ENCODE measurements at places on chromosomes 5 and 9.

DNA sequence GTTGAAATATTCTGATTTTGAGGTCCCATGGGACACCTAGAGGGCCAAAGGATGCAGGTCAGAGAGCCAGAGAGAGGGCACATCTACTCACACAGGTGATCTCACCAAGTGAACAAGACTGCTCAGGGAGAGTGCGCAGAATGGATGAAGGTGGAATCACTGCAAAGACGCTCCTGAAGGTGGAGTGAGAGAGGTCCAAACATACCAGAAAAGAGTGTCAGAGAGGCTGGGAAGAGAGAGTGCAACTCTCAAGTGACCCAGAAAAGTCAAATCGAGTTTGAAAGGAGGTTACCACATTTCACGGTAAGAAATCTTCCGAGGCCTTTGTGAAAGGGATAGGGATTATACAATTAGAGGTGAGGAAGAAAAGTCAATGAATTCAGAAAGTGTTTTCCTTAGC, 173.4 kb downstream of the EPB41L4A start:
- no peak for DNase-seq

GRCh38 chr9:35882263-35882848, 12.2 kb upstream of the OR13J1 start:
- DNase-seq = peak; percentile 91

DNA sequence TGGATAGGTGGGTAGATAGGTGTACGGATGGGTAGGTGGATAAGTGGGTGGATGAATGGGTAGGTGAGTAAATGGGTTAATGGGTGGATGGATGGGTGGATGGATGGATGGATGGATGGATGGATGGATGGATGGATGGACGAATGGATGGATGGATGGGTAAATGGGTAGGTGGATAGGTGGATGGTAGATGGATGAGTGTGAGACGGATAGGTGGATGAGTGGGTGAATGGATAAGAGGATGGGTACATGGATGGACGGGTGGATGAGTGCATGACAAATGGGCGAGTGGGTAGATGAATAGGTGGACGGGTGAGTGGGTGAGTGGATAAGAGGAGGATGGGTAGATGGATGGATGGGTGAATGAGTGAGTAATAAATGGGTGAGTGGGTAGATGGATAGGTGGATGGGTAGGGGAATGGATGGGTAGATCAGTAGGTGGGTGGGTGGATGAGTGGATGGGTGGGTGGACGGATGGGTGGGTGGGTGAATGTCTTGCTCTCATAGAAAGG, 179.2 kb downstream of the FGF18 start:
- no peak for DNase-seq

DNA sequence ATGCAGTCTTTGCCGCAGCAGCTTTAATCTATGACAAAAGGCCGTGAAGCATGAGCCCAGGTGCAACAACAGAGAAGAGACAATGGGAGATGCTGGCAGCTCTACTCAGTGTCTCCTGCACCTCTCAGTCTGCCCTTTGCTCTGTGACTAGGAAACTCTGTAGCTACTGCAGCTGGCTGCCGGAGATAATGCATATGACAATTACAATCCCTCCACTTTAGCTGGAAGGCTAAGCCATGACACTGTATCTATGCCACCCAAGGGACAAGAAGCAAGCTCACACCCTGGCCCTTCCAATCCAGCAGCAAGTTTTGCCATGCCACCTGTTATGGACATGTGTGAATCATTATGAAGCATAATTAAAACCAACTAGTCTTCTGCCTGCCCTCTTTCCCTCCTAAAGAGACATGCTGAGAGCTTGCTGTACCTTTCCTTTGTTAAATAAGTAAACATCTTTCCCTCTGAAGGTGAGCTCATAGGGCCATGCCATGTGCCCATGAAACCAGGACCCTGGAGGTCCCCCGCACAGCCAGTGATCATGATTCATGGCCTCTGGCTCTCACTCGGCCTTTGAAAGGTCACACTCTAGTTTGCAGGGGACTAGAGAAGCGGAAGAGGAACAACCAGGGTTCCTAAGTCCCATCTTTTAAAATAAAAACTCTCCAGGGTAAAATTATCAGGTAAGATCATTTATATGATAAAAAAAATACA, 219.4 kb downstream of the SPOCK1 start:
- no peak for DNase-seq

DNA sequence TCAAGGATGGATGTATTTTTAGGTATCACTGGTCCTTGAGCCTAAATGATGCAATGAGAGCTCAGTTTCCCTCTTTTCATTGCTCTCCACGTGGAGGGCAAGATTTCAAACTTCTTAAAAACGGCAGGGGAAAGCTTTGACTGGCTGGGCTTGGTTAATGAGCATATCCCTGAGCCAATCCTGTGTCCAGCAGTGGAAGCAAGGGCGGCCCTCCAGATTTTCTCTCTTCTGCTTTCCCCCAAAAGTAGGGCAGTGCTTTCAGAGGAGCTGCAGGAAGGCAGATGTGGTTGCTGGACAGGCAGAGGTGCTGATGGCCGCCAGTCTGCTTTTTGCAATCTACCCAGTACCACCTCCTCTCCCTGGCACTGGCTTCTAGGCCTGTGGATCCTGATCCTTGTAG, 30.0 kb upstream of the TBC1D2 start:
- DNase-seq = no peak

DNA sequence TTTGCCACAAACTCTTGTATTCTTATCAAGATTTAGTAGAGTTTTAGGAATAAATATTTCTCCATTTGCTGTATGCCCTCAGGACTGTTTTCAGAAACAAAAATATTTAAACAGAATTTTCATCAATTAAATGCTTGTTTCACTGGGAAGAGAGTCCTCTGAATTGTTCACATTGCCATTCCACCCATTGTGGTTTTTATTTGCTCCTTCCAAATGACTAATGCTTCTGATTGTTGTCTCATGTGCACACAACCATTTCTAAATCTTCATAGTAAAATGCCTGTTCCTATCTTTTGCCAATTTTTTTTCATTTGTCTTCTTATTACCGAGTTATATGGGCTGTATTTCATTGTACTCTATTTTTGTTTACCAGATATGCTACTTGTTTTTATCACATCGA, 10.6 kb downstream of the MARCOL start:
- DNase-seq = no peak

DNA sequence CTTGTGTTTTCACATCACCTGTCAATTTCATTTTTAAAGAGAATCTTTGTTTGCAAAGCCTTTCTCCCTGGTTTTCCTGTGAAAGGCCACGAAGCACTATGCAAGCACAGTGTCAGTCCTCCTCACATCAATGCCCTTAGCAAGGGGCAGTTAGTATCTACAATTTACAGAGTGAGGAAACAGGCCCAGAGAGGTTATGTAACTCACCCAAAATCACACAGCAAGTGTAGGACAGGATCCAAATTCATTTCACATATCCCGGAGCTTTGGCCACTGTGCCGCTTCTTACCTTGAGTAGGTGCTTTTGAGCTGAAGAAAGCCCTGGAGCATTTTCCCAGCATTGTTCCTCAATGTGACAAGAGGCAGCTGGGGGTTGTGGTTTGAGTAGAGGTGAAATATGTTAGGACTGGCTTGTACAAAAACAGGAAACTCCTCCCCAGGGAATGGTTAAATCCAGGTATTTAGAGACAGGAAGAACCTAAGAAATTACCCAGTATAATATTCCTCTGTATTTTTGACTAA, 283.8 kb downstream of the NTRK2 start:
- no peak for DNase-seq

- no peak for DNase-seq
Measured at GRCh38 chr5:154971501-154971900, 30.6 kb downstream of the MRPL22 start.

- DNase-seq = no peak
Measured at GRCh38 chr5:26894719-26895263, 143.6 kb downstream of the CDH9 start.

DNA sequence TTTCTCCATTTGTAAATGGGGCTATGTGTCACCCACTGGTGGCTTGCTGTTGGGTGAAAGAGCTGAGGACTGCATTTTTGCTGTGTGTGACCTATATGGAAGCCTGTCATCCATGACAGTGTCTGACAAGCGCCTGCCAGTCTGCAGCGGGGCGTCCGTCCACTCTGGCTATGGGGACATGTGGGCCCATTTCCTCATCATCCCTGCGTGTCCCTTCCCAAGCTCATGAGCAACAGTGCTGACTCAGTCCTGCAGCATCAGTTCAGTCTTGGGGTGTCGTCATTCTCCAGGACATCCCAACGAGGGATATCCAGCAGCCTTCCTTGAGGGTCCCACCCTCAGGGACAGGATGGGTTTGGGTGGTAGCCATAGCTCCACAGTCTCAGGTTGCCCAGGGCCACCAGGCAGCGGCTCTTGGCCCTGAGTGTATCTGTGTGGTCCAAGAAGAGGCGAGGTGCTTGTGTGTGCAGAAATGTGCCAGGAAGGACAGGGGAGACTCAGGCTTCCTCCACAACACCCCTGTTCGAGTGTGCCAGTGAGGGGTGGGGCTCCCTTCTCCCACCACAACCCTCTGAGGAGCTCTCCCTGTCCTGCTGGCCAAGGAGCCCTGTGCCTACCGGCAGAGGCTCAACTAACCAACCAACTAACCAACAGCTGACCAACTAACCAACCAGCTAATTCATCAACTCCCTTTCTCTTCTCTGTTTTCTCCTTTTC, 2.1 kb downstream of the FGD3 start:
- peak; percentile 45 for DNase-seq

- no peak for DNase-seq
Measured at GRCh38 chr5:127702926-127703561, at the start of gene CCDC192. Gene CCDC192, plus strand, starts transcription at chr5:127703391. Its CDS starts 55 bp downstream, at chr5:127703446.

DNA sequence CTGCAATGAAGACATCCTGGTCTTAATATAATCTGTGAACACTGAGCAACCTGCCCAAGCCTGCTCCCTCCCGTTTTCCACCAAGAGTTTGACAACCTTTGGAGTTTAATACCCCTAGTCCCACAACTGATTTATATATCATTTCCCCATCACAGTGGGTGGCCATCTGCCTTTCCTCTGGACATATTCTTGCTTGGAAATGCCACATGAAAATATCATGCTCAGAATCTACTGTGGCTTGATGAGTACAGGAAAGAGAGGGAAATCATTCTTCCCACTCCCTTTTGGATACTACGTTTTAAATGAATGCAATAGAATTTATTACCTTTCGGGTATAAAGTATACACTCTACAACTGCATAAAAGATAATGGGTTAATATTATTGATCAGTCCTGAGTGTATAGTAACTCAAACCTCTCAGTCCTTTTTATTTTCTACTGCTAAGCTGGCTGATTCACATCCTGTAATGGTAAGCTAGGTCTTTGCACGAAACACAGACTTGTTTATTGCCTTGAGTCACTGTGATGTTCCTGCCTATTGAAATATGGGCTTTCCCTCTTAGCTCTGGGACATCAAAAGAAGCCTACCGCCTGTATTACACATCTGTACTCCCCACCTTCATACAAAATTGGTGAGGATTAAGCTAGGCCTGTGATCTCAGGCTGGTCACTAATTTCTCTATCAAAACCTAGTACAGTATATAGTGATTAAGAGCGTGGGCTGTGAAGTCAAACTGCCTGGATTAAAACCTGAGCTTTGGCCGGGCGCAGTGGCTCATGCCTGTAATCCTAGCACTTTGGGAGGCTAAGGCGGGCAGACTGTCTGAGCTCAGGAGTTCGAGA, 67.6 kb upstream of the NR5A1 start:
- DNase-seq = no peak

DNA sequence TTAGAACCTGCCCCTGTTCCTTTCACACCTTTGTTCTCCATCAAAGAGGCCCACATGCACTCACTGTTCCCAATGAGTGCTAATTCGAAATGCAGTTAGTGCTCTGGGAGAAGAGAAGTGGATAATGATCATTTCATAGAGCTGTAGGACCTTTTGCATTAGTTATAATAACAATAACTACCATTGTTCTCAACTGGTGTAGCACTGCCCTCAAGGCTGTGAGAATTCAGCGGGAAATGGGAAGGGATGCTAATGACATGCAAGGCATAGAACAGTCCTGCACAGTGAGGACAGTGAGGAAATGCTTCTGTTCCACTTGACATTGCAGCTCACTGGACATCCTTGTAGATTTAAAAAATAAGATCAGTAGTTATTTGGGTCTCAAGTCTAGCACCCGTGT, 187.4 kb downstream of the FBXL7 start:
- no peak for DNase-seq

GRCh38 chr9:88660611-88661010, 125.6 kb downstream of the NXNL2 start:
- no peak for DNase-seq

- DNase-seq = no peak
Measured at GRCh38 chr9:124496075-124496449, 11.1 kb downstream of the NR5A1 start.

DNA sequence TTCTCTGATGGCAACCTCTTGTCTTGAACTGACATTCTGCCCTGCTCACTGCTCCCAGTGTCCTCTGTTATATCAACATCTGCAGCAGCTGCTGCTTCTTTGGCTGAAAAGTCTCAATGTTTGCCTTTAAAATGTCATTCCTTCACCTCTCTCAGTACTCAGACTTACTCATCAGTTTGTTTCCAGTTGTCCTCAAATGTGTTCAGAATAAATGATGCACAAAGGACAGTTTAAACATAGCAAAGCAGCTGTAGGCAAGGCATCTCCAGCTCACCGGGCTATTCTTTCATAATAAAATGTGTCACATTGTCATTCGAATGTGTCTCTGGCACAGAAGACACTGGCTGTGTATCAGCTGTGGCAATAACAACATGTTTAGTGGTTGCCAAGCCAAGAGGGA, 590.9 kb upstream of the ZNF608 start:
- DNase-seq = no peak

- no peak for DNase-seq
Measured at GRCh38 chr5:74765201-74765600, 1.7 kb downstream of the GFM2 start.

GRCh38 chr9:12801187-12801586, 26.4 kb downstream of the LURAP1L start:
- DNase-seq = no peak

DNA sequence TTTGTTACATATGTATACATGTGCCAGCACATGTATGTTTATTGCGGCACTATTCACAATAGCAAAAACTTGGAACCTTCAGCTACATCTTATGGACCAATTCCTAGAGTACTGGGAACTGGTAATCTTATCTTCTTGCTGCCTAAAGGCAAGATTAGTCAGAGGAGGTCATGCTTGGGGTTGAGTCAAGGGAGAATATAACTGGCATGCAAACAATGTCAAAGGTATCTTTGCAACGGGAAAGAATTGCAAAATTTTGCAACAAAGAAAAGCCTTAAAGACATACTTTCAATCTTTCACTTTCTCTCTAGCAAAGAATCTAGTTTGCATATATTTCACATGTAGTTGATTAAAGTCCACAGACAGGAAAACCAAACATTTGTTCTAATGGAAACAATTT, 145.2 kb downstream of the EDIL3 start:
- DNase-seq = no peak

GRCh38 chr5:165720901-165721300, 2215.5 kb downstream of the MAT2B start:
- DNase-seq = no peak

- peak; percentile 72 for DNase-seq
Measured at GRCh38 chr5:154197801-154198491, 7.4 kb downstream of the GALNT10 start.

Measured in upper lobe of right lung (tissue), 1 donor.